Midbrain (tissue), 1 donor: ENCODE measurements at places on chromosomes 12 and 14.
A peak's percentile ranks its signal among the peaks of the same experiment; 100 is the strongest.

GRCh38 chr14:94144765-94145164, 15.4 kb upstream of the IFI27L2 start:
- DNase-seq: no peak

- DNase-seq: no peak
These were observed 10.0 kb upstream of the SLC38A4 start for GRCh38 chr12:46835785-46836184.

DNA sequence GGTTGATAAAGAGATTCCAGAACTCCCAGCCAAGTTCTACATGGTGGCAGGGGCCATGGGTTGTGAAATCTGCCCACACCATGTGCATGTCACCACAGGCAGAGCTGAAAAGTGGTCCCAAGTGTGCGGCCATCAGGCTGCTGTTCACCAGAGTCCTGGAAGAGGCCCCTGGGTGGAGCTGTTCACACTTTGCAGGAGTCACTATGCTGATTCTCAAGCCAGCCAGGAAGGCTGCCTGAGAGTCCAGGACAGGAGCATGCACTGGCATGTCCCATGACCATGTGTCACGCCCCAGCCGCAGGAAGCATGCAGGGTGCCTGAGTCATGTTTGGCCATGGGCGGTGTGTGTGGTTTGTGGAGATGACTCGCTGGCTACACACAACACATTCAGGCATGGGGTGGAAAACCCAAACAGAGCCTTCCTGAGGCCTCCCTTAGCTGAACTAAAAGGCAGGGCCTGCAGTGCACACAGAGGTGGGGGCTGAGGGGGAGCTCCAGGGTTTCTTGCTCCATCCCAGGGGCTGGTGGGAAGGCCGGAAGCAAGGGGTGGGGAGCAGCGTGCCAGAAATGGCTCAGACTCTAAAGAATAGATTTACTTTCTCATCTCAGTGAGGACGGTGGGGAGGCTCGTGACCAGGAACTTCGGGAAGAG, 19.4 kb downstream of the ABCB9 start:
- no peak for DNase-seq

GRCh38 chr12:113138826-113139225, 3.3 kb upstream of the RASAL1 start:
- DNase-seq: no peak

- DNase-seq: no peak
These were observed 14.7 kb upstream of the POC1B start for GRCh38 chr12:89540586-89540985.

DNA sequence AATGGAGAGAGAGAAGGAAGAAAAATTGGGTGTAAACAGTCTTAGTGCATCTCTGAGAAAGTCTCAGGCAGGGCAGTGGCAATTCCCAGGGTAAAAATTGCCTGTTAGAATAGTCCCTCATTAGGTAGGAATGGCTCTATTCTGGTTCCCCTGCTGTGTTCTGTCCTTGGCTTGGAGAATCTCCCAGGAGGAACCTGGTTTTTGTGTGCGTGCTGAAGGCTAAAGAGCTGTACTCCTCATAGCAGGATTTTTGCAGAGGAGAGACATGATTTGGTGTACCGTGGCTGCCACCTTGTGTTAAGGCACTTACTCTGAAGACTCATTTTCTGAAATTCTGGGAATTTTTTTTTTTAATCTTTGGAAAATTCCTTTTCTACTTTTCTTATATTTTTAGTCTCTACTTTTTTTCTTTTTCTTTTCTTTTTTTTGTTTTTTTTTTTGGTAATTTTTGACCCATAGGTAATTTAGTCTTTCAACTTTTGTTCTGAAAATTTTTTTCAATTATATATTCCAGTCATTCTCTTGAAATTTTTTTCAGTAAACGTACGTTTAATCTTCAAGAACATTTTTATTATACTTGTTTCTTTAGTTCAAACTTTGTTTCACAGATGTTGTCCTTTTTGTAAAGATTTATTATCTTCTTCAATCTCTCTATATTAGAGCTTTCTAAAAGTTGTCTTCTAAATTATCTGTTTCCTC, 63.8 kb downstream of the FBXO33 start:
- DNase-seq: peak; percentile 62

- DNase-seq: no peak
These were observed 218.8 kb upstream of the TMPO start for GRCh38 chr12:98296462-98297079.
